GM23338 (cell line): ENCODE measurements at places on chromosomes 11 and 22.

- DNase-seq: no peak
Observed at GRCh38 chr11:28965819-28966218, 857.6 kb downstream of the METTL15 start.

DNA sequence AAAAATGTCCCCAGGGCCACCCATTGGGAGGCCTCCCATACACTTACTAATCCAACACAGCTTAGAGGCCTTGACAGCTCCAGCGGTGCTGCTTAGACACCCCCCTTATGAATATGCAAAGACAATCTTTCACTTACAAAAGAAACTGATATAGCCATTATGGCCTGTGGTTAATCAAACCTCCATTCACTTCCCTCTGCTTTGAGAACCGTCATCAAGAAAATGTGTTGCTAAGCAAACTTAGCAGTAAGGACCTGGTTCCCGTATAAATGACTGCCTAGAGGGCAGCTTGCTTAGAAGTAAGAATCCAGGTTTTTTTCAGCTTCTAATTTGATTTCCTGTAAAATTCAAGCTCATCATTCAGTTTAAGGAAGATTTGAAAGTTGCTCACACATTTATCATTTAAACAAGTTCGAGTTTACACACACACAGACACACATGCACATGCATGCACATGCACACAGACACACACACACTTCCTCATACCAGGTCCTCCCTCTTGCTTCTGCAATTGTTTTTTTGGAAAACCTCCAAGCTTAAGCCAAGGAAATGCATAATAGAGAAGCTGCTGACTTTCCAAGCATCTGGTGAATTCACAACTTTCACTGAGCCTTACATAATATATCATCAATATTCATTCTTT lies 137.7 kb upstream of the BLID start:
- peak; percentile 30 for DNase-seq

GRCh38 chr22:25495285-25495684 lies 69.2 kb upstream of the GRK3 start:
- no peak for DNase-seq

GRCh38 chr11:57546869-57547475 lies 9.6 kb downstream of the SMTNL1 start:
- DNase-seq: peak; percentile 67

GRCh38 chr11:57476757-57477506 lies 16.6 kb downstream of the RTN4RL2 start:
- DNase-seq: peak; percentile 73

DNA sequence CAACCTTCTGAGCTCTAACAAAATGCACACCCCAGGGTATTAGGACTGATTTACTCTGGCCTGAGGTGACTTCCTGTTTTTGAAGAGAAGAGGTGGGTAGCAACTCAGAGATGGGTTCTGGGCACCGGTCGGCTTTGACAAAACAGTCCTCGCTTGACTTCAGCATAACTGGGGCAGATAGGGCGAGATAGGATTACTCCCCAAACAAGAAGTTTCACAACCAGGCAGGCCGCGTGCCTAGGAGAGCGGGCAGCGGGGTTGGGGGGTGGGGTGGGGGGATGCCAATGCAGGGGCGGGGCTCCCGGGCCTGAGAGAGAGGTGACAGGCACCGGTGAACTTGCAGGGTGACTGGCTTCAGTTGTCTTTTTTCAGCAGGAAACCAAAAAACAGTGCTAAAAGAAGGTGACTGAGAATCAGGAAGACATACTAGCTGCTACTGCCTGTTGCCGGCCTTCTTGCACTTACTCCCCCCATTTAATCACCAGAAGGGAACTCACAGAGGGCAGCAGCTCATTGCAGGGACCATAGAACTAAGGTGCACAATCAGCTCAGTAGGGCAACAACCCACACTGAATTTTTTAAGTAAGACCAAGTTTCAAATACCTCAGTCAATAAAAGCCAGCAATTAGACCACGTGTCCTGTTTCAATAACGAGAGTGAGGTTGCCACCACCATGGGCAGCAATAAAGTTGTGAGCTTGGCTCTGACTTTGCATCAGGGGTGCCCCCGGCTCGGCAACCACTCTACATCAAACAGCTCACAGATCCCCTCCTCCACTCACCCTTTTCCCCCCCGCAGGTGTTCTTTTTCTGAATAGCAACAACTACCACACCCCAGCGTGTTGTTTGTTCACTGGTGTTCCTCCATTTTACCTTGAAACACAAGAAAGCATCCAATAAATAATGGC lies 37.2 kb upstream of the ETS1 start:
- DNase-seq: no peak

DNA sequence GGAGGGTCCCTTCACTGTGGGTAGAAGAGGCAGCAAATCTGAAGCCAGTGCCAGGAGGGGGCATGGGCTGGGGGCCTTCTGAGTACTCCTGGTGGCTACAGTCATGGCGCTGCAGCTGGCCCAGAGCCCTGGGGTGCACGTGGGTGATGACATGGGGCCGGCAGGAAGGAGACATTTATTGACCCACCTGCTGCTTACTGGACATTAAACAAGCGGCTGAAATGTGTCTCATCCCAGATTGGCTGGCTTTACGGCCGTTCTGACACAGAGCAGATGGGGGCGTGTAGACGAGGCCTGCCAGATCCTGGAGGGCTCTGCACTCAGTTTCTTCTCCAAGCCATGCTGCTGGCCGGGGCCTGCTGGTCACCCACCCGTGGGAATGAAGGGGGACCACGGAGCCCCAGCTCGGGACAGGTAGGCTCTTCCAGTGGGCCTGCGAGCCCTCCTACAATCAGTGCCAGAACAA lies 906.9 kb downstream of the BRD1 start:
- no peak for DNase-seq

DNA sequence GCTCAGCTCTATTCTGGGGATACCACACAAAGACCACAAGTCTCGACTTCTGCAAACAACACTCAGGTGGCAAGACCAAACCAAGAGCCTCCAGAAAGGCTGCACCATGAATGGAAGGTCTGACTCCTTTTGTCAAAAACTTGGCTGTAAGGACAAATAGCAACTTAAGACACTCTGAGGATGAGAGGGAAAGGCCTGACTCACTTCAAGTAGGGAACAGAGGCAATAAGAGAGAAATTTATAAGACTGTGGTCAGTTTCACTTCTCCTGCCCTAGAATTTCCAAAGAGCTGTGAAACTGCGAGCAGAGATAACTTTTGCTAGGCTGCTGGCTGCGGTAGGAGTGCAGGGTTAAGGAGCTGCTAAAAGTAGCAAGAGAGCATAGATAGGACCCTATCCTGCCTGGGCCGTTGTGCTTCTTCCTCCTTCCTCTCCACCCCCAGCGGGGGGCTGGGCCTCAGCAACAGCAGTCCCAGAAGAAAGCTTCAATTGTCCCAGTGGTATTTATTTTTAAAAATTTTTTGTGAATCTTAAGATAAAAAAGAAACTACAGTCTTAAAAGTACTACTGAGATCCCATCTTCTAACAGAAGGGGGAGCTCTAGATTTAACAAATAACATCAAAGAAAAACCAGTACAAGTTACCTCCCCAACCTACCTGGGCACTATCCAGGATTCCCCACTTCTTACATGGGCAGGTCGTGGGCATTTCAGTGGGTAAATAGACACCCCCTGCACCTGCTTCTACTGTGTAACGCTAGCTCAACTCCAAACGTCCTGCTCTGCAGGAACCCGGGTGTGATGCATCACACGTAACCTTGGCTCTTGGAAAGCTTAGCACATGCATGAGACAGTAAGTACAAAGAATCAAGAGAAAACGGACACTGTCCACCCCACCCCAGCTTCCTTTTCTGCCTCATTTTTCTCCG lies 66.4 kb downstream of the SGSM3 start:
- peak; percentile 79 for DNase-seq

- no peak for DNase-seq
Observed at GRCh38 chr11:79415912-79416311, 24.9 kb downstream of the TENM4 start.

GRCh38 chr11:103624708-103625623 lies 411.5 kb upstream of the DDI1 start:
- DNase-seq: peak; percentile 54

DNA sequence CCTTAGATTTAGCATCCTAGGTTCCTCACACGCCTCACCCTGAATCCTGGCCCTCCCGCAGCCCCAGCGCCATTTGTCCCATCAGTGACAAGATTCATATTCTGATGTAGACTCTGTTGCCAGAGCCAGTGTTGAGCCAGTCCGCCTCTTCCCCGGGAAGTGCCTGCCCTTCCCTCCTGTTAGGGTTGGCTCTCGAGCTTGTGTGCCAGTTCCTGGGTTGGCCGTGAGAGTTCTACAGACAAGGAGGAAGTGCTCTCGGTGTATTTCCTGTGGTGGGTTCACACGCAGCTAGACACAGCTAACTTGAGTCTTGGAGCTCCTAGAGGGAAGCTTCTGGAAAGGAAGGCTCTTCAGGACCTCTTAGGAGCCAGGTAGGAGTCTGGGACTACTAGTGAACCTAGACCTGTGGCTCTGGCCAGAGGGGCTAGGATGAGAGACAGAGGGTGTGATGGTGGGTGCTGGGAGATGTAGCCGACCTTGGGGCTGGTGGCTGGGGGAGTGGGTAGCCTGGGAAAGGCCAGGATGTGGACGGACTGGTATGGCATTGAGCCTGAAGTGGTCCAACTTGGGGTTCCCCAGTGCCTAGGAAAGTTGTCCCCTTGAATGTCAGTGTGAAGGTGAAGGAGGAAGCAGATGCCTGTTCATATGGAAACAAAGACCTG lies at the start of gene IL18BP:
Gene IL18BP (plus strand): TSS at position 261 of the 662 bp plus-strand sequence. CDS start 1,076 bp downstream, outside the sequence.
- no peak for DNase-seq

DNA sequence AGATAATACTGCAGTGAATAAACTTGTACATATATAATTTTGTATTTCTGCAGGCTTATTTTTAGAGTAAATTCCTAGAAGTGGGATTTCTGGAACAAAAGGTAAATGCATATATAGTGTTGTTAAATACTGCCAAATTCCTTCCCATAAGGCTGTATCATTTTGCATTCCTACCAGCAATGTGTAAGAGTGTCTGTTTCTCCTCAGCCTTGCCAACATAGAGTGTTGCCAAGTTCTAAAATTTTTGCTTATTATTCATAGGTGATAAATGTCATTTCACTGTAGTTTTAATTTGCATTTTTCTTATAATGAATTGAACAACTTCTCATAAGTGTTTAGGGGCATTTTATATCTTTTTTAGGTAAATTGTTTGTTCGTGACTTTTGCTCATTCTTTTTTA lies 174.2 kb upstream of the ZBED5 start:
- DNase-seq: no peak

- DNase-seq: no peak
Observed at GRCh38 chr22:32864041-32864440, 62.5 kb downstream of the TIMP3 start.

DNA sequence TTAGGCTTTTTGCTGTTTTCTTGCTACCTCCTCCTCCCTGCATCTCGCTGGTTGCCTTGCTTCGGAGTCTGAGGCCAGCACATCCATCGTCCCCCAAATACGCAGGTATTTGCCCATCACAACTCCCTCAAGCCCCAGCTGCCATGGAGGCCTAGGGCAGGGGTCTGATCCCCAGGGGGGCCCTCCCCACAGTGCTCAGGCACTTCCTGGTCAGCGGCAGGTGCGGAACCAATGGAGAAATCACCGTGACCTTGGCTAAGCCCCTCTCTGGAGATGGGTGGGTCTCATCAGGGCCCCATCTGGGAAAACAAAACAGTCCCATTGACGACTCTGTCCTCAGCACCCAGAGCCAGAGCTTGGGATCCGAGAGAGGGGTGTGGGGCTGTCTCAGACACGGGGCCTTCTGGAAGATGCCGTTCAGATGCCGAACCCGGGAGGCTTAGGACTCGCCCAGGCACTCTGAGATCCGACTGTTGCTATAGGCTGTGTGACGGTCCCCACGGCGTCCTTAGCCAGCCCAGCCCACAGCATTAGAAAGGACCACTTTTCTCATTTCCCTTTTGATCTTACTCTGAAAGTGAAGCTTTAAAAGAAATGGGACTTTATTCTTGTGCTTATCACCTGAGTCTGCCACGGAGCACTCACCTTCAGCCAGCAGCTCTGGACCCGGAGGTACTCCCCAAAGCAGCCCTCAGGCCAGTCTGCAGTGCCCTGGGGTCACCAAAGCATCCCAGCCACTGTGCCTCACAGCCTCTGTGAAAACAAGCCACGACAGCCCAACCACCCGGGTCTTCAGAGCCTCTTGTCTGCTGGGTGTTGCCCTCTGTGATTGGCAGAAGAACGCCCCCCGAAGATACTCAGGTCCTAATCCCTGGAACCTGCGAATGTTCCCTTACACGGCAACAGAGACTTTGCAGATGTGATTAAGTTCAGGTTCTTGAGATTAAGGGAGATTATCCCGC lies 61.2 kb upstream of the SLC22A12 start:
- DNase-seq: no peak

GRCh38 chr22:32827049-32827602 lies 25.6 kb downstream of the TIMP3 start:
- DNase-seq: no peak

GRCh38 chr22:39491696-39492095 lies 10.4 kb upstream of the MIEF1 start:
- no peak for DNase-seq
